ENCODE measurements at places on chromosomes 3 and 15.

DNA sequence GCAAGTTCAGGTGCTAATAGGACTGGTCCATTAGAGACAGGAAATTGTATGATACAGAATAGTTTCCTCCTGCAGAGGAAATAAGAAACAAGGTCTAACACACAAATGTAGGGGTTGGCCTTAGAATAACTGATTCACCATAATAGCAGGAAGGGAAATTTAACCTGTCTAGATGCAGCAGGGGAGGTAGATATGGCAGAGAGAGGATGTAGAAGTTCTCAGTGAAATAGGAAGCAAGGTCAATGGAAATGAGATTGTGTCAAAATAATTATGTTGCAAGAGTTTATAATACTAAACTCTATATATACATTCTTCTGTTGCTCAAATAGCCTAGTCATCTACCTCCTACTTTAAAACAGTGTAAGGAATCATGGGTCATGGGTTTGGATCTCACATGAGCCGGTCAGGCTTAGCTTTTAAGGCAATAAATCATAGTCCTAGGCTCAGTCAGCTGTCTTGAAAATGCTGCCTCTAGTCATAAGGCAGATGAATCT, 17.0 kb downstream of the BCL2A1 start:
- DNase-seq, result no peak

- no peak for DNase-seq
Measured at GRCh38 chr3:160577556-160578195, 12.3 kb upstream of the KPNA4 start.

GRCh38 chr3:99651531-99651930, 13.1 kb downstream of the COL8A1 start:
- DNase-seq, result no peak

GRCh38 chr3:195522254-195523023, 20.7 kb downstream of the PPP1R2 start:
- no peak for DNase-seq

DNA sequence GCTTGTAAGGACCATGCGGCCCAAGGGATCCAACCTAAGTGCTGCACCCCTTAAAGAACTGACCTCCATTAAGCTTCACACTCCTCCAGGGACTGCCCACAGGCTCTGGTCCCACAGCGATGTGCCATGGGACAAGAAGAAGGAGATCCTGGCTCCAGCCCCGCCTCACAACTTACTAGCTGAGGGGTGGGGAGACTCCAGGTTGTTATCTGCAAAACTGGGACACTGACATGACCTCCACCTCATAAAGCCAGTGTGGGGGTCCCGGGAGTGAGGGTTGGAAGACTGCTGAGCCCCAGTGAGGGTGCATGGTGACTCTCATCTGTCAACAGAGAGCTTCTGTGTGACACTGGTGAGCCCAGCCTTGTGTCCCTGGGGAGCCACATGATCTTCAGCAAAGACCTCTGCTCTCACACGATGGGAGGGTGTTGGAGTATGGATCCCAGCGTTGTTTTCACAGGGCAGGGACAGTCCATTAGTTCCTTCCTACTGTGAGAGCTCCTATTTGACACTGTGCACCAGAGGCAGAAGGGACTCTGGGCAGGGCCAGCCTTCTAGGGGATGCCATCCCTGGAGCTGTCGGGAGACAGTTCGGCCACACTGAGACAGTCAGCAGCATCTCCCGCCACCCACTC, 26.7 kb downstream of the EAF1 start:
- no peak for DNase-seq

DNA sequence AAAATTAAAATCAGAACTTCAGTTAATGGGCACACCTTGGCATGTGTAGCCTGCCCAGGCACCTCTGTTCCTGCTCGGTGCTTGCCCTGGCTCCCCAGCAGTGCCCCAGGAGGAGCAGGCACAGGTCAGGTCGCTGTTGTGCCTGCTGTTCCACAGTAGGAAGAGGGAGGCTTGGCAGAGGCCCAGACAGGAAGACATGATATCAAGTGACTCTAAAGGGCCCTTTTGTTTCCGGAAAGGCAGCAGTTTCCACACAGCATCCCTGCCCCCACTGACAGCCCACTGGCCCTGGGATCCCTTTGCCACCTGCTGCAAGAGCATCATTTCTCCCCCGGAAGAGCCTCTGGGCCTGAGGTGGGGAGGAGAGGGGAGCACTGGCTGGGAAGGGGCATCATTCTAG, 40.5 kb upstream of the HES1 start:
- no peak for DNase-seq

DNA sequence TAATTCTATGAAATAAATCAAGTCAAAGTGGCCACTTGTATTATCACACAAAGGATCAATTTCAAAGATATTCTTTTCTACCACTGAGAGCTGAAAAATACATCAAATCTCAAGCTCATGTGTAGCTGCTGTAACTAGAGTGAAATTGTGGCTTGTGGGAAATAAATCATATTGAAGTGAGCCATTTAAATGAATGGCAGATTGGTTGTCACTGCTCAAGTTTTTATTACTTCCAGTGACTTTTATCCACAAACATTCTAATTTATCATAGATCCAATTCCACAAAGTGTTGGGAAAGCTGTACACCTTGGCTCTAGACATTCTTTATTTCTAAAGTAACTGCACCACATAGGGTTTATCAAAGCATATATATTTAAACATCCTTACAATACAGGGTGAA, 285.4 kb downstream of the CNTN3 start:
- no peak for DNase-seq

GRCh38 chr3:124275412-124275811, 283.5 kb upstream of the ROPN1 start:
- no peak for DNase-seq

DNA sequence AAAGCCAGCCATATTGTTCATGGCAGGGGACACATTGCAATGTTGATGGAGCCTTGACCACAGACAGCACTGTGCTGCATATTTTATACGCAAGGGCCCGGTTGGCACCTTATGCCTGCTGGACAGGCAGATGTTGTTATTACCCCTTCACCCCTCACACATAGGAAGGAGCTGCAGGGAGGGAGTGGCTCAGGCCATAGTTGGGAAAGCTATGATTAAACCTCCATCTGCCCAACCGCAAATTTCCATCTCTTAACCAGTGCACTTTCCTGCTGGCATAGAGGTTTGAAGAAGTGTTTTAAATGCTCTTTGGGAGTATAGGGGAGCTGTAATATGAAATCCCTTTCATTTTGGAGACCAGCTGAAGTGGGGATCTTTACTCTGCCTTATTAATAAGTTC, 224.7 kb downstream of the CACNA2D3 start:
- DNase-seq, result no peak

GRCh38 chr3:39254806-39255449, 24.9 kb downstream of the CX3CR1 start:
- no peak for DNase-seq

- no peak for DNase-seq
Measured at GRCh38 chr15:64651601-64652191, 123.7 kb downstream of the RBPMS2 start.

- DNase-seq, result no peak
Measured at GRCh38 chr3:72160351-72160750, 375.4 kb upstream of the PROK2 start.

DNA sequence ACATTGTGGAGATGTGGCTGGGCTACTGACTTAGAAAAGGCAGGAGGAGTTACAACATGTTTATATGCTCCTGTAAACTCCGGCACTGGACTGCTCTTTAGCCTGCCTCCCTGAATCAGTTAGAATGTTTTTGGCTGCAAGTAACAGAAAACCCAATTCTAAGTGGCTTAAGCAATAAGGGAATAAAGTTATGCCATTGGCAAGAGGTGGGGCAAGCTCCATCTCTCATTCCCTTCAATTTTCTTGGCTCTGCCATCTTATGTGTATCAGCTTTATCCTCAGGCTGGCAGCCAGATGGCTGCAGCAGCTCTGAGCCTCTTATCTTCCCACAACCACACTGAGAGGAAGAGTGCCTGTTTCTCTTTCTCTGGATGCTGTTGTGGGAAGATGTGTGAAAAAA, 22.4 kb upstream of the MEIS2 start:
- no peak for DNase-seq

GRCh38 chr15:78620527-78621421, at the start of gene CHRNA3:
TSS of gene CHRNA3 (minus strand) at chr15:78620996. CDS start at chr15:78620794, 202 bp downstream.
- DNase-seq, result no peak

- no peak for DNase-seq
Measured at GRCh38 chr3:71599416-71599815, 15.9 kb upstream of the FOXP1 start.

DNA sequence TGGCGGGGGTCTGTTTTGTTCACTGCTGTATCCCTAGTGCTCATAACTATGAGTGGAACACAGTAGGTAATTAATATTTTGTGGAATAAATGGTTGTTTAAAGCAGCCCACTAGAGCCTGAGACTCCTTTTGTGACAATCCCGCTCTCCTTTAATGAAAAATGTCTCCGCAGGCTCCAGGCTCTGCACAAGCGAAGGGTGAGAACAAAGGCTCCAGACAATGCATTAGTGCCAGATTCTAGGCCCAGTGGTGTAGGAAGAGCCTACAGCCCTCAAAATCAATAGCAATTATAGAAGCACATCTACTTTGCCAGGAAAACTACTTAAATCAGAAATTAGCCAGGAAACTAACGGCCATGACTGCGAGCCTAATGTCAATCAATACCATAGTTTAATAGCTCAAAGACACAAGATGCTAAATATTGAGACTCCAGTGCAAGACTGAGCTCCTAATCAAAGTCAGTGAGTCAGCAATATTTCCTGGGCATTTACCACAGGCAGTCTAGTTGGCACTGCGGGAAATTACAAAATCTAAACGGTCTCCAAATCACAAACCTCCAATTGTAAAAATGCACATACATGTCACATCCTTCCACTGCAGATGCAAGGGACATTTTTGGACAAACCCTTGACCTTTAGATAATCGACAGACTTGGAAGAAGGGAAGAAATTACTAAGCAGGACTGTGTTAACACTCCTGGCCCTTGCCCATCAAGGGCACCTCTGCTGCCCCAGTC, 2.3 kb downstream of the ANXA2 start:
- DNase-seq, result no peak

GRCh38 chr15:75584121-75584520, 5.0 kb upstream of the PTPN9 start:
- no peak for DNase-seq

GRCh38 chr3:146071632-146072031, 89.4 kb downstream of the PLOD2 start:
- DNase-seq, result no peak

GRCh38 chr3:83434880-83435587, 1523.8 kb upstream of the CADM2 start:
- no peak for DNase-seq

DNA sequence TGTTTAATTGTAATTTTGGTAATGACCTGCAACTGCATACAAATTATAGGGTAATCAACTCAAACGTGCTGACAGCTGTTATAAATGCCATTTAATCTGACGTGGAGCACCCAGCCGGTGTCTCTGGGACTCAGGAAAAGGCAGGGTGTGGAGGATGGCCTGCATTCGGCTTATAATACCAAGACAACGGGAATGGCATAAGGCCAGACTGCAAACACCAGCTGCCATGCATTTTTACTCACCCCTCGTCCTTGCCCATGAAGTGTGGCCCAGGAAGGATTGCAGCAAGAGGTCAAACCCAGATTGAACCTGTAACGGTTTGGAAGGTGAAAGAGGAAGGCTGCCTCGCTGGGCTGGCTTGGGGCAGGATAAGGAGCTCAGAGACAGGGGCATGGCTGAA, 96.4 kb downstream of the WNT7A start:
- no peak for DNase-seq

DNA sequence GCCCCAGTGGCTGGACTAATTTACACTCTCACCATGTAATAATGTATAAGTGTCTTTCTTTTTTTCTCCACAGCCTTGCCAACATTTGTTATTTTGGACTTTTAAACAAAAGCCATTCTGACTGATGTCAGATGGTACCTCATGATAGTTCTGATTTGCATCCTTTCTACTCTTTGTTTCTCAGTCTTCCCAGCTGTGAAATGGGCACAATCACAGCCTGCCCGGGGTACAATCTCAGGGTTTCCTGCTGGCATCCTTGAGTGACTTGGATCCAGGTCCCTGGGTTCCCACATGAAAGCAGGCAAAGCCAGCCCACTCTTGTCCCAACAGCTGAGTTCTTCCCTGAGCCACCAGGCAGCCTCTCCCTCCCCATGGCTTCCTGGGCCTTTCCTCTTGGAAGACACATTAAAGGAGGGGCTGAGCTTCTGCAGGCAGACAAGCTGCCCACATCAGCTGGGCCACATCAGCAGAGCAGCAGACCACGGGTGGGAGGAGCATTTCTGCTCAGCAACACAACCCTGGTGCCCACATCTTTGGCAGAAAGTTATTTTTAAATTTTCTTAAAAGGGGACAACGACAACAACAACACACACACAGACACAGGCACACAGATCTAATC, 82.0 kb downstream of the MYLK start:
- DNase-seq, result no peak

- DNase-seq, result no peak
Measured at GRCh38 chr3:99418709-99419108, 219.7 kb upstream of the COL8A1 start.

- peak; percentile 61 for DNase-seq
Measured at GRCh38 chr3:115040673-115041286, 106.3 kb downstream of the ZBTB20 start.

GRCh38 chr15:95687061-95687460, 643.4 kb upstream of the NR2F2 start:
- DNase-seq, result no peak

GRCh38 chr3:159796226-159796625, 192.4 kb upstream of the IL12A start:
- DNase-seq, result no peak

GRCh38 chr15:31374489-31374888, 47.9 kb downstream of the KLF13 start:
- no peak for DNase-seq

DNA sequence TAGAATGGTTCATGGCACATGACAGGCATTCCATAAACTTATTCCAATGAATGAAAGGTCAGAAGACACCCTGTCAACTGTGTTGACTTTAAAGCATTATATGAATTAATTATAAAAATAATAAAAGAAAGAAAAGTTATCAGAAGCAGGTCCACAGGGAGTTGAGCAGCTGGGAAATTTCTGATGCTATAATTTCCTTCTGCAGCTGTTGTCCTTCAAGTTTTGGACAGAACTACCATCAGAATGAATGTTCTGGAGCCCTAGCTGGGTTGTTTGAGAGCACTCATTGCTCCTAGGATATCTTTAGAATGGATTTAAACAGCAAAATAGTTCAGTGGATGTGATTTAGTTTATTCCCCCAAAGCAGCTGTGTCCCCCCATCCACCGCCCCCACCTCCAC, 232.4 kb upstream of the PROK2 start:
- no peak for DNase-seq

DNA sequence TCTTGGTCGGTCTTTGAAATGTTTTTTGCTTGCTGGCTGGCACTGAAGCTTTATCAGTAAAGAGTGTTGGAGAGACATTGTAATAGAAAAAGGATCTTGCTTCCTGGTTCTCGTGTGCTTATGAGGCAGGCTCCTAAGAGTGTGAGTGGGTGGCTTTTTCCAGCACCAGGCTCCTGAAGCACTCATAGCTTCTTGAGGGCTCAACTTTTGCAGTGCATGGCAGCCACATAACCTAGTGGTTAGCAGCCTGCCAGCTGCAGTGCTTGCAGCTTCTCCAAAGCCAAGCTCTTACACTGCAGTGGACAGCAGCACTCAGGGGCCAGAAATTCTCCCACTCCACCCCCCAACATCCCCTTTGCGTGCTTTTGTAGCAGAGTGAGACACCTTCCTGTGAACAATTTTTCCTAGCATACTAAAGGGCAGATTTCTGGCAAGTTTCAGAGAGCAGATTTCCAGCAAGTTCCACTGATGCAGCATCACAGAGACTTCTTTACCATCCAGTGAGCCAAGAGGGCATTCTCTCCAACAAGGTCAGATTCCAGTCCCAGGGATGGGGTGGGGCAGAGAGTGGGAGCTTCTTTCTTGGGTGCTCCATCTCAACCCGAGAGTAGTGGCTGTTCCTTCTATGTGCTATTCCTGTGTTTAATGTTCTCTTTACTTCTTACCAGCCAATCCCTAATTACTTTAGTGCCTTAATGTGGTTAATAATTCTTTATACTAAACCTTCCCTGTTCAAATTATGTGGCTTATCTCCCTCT, 15.8 kb upstream of the ARHGEF26 start:
- no peak for DNase-seq
